ENCODE measurements at places on chromosomes 3 and 15.

- no peak for DNase-seq
Observed at GRCh38 chr3:43180027-43180426, 74.1 kb upstream of the POMGNT2 start.

DNA sequence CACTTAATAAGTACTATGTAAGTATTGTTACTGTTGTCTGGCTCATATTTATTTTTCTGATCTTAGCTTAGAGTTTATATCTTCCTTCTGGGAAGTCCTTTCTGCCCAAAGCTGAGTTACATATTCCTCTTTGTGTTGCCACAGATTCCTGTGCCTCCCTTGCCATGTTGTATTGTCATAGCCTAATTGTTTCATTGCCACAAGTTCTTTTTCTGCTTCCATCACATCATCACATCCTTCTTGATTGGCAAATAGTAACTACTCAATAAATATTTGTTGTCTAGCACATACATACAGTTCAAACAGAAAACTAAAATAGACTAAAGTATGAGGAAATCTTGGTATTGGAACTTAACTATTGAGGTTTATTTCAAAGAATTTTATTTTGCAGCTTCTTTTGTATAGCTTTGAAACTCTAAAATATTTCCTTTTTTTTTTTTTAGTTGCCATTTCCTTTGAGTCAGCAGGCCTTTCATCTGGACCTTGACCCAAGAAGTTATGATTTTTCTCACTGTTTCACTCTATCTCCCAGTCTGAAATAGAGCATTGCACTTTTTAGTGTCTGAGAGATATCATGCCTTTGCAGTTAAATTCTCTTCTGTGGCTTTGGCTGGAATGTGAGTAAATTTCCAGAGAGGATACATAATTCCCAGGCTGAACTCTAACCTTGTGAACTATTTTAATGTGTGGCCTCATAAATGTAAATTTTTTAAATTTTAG, 98.2 kb downstream of the ZNF609 start:
- no peak for DNase-seq

- no peak for DNase-seq
Observed at GRCh38 chr3:64141476-64141875, 83.8 kb downstream of the PRICKLE2 start.

- DNase-seq, result no peak
Observed at GRCh38 chr15:49380912-49381311, 42.1 kb upstream of the FGF7 start.

- DNase-seq, result no peak
Observed at GRCh38 chr15:91886878-91887277, 33.4 kb downstream of the SLCO3A1 start.

- no peak for DNase-seq
Observed at GRCh38 chr15:48683991-48684765, 38.7 kb upstream of the FBN1 start.

DNA sequence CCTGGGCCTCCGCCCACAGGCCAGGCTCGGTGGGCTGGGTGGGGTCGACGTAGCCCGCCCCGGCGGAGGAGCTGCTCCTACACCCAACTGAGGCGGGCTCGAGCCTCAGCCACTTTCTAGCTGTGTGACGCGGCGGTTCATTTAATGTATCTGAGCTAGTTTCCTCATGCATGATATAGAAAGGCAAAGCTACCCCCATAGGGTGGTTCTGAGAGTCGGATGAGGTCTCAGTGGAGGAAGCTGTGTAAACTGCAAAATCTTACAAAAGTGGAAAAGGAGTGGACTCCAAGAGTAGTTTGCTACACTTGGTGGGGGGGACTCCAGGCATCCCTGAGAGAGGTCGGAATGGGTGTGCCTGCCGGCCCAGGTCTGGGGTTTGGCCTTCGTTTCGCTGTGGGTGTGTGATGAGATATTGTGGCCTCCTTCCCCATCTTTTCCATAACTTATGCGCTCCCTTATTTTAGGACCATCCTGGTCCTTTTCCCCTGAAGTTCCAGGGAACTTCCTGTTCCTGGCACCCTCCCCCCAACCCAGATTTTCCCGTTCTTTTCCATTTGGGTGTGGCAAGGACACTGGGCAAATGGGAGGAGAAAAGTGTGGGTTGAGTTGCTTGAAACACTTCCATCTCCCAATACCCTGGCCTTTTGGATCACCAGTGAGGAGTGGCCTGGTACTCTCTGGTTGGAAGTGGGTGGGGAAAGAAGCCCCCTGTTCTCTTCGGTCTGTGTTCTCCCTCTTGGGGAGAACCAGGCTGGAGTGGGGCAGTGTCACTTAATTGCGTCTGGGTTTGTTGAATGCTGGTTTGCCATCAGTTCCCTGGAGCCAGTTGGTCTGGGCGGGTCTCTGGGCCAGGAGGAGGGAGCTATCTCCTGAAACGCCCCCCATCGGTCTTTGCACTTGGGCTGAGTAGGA, 1.1 kb downstream of the PDIA5 start:
- DNase-seq, result no peak

DNA sequence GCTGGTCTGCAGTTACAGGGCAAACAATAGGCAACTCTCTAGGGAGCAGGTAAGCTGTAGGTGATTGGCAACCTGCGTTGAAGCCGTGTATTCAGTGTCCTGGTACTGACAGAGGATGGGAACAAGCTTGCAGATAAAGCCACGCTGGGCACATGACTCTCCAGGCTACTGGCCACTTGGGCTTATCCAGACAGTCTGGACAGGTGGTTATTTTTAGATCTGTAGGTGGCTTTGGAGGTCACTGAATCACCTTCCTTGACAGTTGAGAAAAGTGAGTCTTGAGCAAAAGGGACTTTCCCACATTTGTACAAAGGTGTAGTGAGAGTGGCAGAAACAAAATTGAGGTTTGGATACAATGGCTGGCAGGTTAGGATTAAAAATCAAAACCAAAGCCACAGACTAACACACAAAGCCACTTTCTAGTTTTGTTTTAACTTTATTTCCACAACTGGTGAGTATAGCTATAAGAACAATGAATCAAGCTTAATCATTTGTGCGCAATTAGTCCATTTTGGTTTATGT, 22.3 kb upstream of the IL1RAP start:
- DNase-seq, result peak; percentile 6

DNA sequence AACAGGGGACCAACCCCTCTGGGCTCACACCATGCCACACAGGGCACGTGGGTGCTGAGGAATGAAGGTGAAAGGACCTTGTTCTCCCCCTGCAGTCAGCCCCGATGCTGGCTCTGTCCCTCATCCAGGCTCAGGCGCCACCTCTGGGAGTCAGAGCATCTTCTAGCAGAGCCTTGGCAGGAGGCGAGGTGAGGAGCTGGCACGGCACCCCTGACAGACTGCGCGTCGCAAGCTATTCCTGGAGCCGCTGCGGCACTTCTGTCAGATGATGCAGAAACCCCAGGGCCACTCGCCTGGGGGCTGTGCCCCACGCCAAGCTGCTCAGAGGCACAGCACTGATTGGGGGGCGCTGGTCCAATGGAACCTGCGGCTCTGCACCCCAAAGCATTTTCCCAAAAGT, 62.0 kb downstream of the MGLL start:
- DNase-seq, result no peak

DNA sequence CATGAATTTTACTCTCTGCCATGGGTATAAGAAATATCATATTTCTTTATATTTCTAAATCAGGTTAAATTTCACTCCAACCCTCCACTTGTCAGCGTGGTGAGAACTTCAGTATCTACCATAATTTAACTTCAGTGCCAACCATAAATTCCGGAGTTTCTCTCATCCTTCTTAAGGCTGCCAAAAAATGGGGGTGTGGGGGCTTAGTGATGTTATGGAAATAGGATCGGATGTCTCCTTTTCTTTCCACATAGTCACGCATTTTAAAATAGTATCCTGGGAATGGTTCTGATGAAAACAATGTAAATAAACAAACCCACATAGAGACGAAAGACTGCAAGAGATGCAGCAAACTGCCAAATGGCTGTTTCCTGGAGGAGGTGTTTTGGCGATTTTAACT, 12.9 kb upstream of the FAM3D start:
- no peak for DNase-seq

GRCh38 chr3:58628823-58629562, 37.6 kb downstream of the FAM3D start:
- DNase-seq, result no peak

- no peak for DNase-seq
Observed at GRCh38 chr15:28066231-28066630, 32.9 kb downstream of the OCA2 start.

DNA sequence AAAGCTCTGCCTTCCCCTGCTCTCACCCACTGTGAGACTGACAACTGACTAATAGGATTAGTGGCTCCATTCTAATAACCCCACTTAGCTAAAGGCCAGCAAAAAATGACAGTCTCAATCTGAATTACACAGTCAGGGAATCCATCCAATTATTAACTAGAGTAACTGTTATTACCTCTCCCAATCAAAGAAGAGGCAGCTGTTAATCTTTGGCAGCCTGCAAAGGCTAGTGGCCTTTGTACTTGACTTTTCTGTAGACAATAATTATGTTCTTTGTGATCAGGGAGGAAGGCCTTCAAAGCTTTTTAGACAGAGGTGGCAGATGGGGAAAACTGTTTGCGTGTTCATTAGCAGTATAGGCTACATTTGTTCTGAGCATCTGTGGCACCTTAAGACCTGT, 177.7 kb downstream of the ISL2 start:
- no peak for DNase-seq

- DNase-seq, result no peak
Observed at GRCh38 chr3:174440253-174440701, 418.9 kb upstream of the NAALADL2 start.

DNA sequence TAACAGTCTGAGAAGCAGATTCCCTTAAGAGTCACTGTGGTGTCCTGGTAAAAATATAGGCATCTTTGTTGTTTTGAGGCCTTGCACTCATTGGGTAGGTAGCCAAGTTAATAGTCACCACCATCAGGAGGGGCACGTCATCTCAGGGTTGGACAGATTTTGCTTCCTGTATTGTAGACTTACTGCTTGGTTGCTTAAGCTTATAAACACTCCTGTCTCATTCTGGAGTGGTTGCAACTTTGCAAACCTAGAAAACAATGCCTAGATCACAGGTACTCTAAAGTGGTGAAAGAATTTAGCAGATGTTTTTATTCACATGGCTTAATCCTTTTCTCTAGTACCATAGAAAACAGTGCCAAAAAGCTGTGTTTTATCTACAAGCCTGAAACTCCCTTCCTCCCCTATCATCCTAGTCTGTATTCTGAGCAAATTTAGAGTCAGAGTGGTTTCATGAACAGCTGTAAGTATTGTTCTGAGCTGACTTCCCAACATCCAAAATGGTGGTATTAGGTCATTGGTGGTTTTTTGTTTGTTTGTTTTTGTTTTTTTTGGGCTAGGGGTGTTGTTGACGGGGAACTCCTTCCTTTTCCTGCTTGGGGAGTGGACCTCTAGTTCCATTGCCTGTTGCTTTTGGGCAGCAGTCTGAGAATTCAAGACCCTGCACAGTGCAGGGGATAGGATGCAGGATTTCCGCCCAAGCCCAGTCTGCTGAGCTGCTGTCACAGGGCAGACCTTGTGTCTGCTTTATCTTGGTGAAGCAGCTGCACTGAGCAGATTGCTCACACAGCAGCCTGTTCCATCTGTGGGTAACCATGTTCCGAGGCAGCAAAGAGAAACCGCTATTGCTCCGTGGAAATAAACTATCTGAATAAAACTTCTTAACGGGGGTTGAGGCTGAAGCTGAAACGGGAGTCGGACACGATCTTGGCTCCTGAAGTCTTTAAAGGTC, 202.0 kb downstream of the AKAP13 start:
- no peak for DNase-seq

GRCh38 chr3:103372031-103372430, 937.2 kb downstream of the ZPLD1 start:
- DNase-seq, result no peak

DNA sequence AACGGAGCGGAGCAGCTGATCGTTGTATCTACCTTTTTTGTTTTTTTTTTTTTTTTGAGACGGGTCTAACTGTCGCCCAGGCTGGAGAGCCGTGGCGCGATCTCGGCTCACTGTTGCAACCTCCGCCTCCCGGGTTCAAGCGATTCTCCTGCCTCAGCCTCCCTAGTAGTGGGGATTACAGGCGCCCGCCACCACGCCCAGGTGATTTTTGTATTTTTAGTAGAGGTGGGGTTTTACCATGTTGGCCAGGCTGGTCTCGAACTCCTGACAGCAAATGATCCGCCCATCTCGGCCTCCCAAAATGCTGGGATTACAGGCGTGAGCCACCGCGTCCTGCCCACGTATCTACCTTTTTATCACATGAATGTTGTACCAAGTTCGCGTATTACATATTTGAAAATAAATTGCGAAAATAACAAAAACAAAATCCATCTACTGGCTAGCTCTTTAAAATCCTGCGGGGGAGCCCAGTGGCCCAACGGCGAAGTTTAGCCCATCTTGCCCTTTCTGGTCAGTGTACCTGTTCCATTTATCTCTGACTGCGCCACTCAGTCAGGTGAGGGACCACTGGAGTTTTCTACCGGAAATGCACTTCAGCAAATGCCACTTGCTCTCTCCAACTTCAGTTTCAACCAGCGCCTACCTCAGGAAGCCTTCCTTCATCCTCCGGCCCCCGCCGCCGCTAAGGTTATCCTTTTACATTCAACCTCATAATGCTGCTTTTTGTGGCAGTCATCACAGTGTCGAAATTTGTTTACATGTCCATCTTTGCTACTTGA, 1.2 kb upstream of the EIF3J start:
- no peak for DNase-seq

- DNase-seq, result no peak
Observed at GRCh38 chr3:150079029-150079739, 108.5 kb upstream of the PFN2 start.

DNA sequence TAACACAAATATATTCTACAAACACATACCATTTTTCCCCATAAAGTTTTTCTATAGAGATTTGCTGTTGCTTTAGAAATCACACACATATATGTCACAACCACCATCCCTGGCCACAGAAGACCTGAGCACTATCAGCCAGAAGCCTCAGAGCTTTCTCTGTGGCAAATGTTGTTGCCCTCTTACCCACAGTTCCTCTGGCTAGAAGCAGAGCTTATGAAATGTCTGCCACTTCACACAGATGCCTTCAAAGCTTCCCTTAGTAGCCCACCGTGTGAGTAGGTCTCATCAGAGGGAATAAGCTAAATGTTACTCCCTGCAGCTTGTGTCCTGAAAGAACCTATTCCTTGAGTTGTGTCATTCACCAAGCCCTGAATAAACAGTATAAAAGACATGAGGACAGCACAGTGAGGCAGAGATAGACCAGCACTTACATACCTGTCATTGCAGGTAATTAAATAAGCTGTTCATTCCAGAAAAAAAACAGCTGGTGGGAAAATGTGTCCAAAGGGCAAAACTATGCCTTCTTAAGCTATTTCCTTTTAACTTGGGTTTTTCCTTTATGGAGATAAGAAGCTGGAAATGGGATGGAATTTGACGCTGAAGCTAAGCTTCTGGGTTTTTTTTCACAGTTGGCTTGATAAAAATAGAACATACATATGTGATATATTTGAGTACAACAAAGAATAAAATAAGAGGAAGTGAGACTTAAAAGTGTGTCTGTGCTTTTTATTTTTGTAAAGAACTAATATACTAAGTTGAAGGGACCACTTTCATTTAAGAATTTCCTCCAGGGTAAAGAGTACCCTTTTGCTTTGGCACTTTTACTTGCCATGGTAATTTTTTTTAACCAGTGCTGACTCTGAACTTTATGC, 391.4 kb downstream of the KCNH8 start:
- DNase-seq, result no peak

GRCh38 chr3:47976135-47976732, 40.0 kb downstream of the MAP4 start:
- no peak for DNase-seq

GRCh38 chr3:134544316-134544715, 58.5 kb downstream of the CEP63 start:
- no peak for DNase-seq

Measured in activated CD4-positive, alpha-beta T cell treated with anti-CD3 and anti-CD28 coated beads, Interleukin-2, amount 50 U/mL, for 24 hours (primary cell).